ENCODE measurements at places on chromosomes 1 and 21.

GRCh38 chr1:1540090-1540817, at the start of gene TMEM240:
TSS of gene TMEM240 (minus strand) at chr1:1540624. CDS start at chr1:1540346, 278 bp downstream.
- peak; percentile 24 for DNase-seq

DNA sequence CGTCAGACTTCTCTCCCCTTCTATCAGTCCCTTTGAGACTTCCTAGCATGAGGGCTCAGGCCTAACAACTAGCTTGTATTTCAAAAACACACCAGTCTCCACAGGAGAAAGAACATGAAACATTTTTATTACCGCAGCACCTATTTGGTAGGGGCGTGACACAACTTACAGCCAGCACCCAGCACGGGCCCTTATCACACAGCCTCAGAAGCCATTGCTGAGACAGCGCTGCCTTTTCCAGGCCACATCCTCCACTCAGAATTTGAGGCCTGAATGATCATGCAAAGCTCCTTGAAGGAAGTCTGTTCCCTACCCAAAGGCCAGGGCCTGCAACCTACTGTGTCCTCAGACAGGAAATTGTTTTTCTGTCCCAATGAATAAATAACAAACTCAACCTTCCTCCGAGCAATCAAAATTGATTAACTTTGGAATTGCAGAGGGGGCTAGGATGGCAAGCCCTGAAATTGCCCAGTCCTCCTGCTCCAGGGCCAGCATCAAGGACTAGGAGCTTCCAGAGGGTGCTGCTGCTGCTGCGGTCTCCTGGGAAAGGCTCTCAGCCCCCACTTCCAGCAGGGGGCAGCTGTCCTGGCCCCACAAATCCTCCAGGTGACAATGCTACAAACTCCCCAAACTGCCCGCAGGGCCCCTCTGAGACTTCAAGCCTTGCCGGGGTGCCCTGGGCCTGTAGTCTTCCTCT, 94.3 kb upstream of the GALNT2 start:
- no peak for DNase-seq

DNA sequence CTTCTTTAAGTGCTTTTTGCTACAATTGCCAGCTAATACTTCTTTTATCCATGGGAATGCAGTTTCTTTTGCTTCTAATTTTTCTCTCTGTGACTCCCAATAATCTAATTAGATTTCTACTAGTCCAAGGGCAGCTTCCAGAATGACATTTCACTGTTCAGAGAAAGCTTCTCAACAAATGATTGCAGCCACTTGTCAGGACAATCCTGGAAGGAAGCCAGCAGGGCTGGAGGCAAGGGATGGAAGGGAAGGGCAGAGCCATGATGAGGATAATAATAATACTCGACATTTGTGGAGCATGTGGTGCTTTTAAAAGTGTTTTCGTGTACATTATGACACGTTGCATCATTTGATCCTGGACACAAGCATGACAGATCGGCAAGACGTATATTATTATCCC, 19.4 kb downstream of the F11R start:
- DNase-seq: no peak

- DNase-seq: peak; percentile 76
Observed at GRCh38 chr21:15729674-15730483, at the start of gene USP25. TSS of gene USP25 (plus strand) at chr21:15729982. CDS start at chr21:15730394, 412 bp downstream.

DNA sequence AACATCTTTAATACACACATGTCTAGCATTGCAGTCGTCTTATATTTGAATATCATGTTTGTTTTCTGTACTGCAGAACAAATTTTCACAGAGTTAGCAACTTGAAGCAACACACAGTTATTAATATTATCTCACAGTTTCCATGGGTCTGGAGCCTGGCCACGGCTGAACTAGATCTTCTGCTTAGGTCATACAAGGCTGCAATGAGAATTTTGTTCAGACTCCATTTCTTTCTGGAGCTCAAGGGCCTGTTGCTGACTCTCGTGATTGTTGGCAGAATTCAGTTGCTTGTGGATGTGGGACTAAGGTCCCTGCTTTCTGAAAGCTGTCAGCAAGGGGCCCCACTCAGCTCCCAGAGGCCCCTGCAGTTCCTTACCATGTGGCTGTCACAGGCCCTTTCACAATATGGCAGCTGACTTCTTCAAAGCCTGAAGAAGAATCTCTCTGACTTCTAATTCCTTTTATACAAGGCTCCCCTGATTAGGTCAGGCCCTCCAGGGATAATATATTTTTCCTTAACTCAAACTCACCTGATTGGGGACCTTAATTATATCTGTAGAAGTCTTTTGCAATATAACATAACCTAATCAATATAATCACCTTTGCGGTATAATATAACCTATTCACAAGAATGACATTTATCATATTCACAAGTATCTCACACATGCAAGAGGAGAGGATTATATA, 296.3 kb downstream of the NFIA start:
- DNase-seq: no peak
